ENCODE measurements at places on chromosomes 6 and 20.
A peak's percentile ranks its signal among the peaks of the same experiment; 100 is the strongest.

DNA sequence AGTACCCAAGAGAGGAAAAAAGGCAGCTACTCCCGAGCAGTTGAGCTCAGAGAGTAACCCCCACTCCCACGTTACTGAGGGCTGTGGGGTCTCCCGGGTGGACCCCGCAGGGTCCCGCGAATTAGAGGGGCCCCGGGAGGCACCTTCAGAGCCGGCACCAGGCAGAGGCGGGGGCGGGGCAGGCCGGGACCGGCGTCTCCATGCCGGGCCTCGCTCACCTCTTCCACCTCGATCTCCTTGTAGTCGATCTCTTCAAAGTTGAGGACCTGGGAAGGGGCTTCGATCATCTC, 381 bp downstream of the MAP3K7 start:
- DNase-seq = no peak

DNA sequence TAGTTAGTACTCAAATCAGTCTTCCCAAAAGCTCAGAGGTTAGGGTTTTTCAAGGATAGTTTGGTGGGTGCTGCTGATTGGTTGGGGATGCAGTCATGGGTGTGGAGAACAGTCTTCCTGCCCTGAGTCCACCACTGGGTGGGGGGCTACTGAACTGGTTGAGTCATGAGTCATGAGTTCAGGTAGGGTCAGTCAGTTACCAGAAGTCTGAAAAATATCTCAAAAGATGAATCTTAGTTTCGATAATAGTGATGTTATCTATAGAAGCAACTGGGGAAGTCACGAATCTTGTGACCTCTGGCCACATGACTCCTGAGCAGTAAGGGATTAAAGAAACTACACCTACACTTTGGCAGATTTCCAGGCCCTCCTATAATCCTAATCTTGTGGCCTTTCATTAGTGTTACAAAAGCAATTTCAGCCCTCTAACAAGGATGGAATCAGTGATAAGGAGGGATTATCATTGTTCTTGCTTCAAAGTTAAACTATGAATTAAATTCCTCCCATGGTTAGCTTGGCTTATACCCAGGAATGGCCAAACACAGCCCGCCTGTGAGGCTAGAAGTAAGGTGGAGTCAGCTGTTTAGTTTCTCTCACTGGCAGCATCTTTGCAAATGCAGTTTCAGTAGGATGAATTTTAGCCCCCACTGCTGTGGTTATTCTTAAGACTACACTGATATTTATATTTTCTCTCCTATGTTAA, 33.3 kb upstream of the NKAIN2 start:
- no peak for DNase-seq

DNA sequence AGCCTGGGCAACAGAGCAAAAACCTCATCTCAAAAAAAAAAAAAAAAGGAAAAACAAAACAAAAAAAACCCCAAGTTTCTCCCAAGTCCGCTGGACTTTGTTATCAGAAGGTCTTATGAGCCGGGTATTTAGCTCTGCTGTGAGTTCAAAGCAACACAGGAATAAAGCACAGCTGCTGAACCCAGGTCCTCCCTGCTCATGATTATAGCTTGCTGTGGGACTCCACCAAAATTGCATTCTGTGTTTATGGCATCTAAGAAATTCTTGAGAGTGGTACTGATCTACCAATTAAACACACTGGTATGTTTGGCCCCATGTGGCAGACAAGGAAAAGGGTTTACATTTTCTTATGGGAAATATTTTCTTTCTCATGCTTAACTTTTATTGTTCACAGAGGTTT, 93.6 kb upstream of the NEDD9 start:
- DNase-seq = no peak

- no peak for DNase-seq
These were observed 368.7 kb upstream of the MANEA start for GRCh38 chr6:95208621-95209020.

DNA sequence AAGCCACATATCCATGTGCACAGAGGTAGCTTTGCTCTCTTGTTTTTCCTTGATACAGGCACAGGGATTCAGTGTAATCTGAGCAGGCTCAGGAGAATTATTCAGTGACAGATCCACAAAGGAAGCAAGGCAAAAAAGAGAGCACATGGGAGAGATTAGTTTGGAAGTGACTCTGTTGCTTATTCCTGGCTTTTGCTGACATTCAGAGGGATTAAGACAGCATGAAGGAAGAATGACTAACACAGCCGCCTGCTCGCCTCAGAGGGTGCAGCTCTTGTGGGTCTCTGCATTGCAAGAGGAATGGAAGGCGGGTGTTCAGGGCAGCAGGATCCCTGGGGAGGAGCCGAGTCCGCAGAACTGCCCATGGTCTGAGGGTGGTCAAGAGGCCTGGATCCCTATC, 203.4 kb upstream of the KCNQ5 start:
- no peak for DNase-seq

GRCh38 chr6:3405679-3406078, 51.2 kb downstream of the SLC22A23 start:
- no peak for DNase-seq

DNA sequence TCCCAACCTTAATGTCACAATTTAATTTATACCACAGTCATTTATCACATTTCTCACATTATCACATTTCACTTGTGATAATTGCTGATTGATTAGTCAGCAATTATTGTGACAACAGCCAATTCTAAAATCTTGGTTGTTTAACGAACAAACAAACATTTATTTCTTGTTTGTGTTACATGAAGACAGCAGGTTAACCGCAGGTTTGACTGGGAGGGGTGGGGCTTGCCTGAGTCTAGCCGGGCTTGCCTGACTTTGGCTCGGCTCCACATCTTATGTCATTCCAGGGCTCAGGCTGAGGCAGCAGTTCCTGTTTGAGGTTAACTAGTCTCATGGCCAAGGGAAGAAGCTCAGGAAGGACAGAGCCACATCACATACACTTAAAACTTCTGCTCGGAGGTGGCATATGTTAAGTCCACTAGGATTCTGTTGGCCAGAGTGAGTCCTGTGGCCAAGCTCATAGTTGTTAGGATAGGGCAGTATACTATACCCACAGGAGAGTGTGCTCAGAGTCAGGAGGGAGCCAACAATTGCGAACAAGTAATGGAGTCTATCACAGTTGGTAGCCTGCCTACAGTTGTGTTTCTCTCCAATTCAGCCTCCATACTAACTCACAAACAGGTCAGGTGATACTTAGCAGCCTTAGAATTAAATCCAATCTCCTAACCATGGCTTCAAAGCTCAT, 90.0 kb upstream of the IFNGR1 start:
- DNase-seq = no peak

- DNase-seq = no peak
These were observed 246.7 kb upstream of the MARCKS start for GRCh38 chr6:113610377-113610988.

GRCh38 chr6:5522147-5522546, 260.8 kb downstream of the FARS2 start:
- DNase-seq = no peak

- no peak for DNase-seq
These were observed 486.1 kb upstream of the BTBD3 start for GRCh38 chr20:11431621-11432020.

- DNase-seq = no peak
These were observed 43.6 kb downstream of the CTCFL start for GRCh38 chr20:57481281-57481711.

- no peak for DNase-seq
These were observed 33.3 kb downstream of the SLX4IP start for GRCh38 chr20:10468340-10468845.

DNA sequence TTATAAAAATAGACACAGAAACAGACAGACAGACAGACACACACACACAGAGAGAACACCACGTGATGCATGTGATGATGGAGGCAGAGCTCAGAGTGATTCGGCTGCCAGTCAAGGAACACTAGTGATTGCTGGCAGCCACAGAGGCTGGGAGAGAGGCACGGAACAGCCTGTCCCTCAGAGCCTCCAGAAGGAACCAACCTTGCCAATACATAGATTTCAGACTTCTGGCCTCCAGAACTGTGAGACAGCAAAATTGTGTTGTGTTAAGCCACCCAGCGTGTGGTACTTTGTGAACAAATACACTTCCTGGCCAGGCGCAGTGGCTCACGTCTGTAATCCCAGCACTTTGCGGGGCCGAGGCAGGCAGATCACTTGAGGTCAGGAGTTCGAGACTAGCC, 9.5 kb upstream of the PARD6B start:
- DNase-seq = no peak

DNA sequence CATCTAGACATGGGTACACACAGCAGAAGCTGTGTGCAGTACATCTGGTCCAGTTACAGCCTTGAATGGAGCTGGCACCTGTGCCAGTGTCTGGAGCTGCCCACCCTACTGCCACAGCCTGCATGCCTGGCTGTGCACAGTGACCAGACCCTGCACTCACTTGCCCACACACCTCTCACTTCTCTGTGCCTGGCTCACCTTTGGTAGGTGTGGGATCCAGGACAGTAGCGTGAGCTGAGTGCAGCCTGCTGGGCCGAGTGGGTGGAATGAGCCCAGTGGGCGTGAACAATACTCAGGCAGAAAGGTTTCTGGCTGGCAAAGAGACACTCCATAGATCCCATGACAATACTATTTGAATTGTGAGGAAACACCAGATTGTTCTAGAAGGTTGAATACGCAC, 839.5 kb upstream of the FLRT3 start:
- DNase-seq = no peak

DNA sequence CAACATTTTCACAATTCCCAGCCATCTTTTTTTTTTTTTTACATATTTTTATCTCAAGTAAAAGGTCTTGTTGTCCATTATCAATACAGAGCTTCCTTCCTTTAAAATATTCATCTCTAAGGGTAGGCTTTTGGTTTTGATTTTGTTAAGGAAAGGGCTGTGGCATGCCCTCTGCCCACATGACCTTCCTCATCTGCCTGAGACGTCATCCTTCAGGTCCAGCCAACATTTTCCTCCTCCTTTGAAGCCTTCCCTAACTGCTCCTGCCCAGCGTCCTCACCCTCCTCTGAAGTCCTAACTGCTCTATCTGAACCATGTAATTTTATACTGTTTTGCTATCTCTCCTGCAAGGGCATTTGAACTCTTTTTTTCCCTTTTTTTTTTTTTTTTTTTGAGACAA, 73.9 kb upstream of the TGM3 start:
- DNase-seq = no peak

GRCh38 chr6:79453558-79454042, 83.6 kb downstream of the LCA5 start:
- DNase-seq = no peak

- no peak for DNase-seq
These were observed 172.0 kb downstream of the SCP2D1 start for GRCh38 chr20:18985551-18985950.

- no peak for DNase-seq
These were observed 258.0 kb downstream of the PLCB1 start for GRCh38 chr20:8390037-8390433.

DNA sequence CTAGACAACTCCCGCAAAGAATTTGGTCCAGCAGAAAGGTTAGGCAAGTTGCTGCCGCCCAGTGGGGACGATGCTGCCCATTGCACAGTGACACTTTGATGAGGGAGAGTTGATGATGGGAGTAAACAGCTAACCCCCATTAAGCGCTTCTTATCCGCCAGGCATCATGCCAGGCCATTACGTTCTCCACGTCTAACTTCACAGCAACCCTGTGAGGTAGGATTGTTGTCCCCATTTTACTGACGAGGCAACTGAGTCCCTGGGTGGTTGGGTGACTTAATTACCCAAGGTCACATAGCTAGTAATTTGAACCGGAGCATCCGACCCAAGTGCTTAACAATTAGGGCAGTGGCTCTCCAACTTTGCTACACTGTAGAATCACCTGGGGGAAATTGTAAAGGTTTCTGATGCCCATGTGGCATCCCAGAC, 738 bp downstream of the RALGAPB start:
- no peak for DNase-seq

DNA sequence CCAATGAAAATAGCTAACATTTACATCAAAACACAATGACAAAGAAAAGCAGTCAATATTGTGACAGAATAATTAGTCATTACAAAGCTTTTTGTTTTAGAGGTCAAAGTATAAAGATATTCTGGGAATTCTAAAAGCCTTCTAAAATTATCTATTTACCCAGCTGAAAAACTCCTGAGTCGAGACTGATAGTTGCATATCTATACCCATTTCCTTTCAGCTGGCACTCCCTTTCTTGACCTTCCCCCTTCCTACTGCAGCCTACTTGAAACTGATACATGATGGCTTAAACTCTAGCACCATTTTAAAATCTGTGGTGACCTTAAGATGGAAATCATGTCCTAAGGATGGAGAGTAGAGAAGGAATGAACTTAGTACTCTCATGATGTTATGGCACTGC, 38.6 kb downstream of the LMBRD1 start:
- no peak for DNase-seq

- no peak for DNase-seq
These were observed at the start of gene PRDM13 for GRCh38 chr6:99606656-99607415. Gene PRDM13, plus strand, starts transcription at chr6:99606833. Its CDS starts 202 bp downstream, at chr6:99607035.

- no peak for DNase-seq
These were observed 116.4 kb upstream of the THBS2 start for GRCh38 chr6:169370054-169370453.

DNA sequence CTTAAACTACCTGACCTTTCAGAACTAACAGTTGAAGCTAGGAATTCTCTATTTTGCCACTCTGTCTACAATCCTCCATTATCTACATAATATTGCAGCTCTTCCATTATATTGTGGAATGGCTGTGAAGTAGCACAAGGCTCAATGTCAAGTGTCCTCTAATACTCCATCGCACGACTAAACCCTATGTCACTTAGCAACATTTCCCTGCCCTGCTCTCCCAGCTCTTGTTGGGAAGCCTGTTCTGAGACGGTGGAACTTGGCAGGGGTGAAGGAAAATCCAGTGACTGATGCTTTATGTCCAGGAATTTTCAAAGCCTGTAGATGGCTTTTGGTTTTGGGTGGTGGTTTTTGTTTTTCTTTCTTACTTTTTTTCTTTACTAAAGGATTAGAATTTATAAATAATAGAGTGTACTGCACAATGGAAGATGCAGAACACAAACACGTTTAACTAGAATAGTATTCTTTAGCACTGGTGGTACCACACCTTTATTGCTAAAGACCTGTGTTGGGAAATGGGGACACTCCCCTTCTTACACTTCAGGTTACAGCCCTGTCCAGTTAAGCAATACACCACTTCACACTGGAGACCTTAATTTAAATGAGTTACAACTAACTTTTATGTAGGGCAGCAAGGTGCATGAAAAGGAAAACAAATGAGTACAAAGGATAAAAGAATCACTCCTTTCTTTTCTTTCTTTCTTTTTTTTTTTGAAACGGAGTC, 20.7 kb upstream of the AMD1 start:
- DNase-seq = no peak

- DNase-seq = peak; percentile 4
These were observed 104.9 kb upstream of the PRDM1 start for GRCh38 chr6:105981002-105981887.

GRCh38 chr6:2522521-2522920, 228.2 kb downstream of the MYLK4 start:
- DNase-seq = no peak

GRCh38 chr6:111604259-111605099, 1.2 kb downstream of the TRAF3IP2 start:
- DNase-seq = no peak

- DNase-seq = no peak
These were observed 24.3 kb downstream of the HSF2 start for GRCh38 chr6:122423734-122424133.
